Left colon (tissue), 2 donors: ENCODE measurements at places on chromosomes 12 and 14. TPM values are rescaled to one million over a fixed set of nuclear protein-coding genes. Genes with fewer than 3 reads are reported as not detected.

DNA sequence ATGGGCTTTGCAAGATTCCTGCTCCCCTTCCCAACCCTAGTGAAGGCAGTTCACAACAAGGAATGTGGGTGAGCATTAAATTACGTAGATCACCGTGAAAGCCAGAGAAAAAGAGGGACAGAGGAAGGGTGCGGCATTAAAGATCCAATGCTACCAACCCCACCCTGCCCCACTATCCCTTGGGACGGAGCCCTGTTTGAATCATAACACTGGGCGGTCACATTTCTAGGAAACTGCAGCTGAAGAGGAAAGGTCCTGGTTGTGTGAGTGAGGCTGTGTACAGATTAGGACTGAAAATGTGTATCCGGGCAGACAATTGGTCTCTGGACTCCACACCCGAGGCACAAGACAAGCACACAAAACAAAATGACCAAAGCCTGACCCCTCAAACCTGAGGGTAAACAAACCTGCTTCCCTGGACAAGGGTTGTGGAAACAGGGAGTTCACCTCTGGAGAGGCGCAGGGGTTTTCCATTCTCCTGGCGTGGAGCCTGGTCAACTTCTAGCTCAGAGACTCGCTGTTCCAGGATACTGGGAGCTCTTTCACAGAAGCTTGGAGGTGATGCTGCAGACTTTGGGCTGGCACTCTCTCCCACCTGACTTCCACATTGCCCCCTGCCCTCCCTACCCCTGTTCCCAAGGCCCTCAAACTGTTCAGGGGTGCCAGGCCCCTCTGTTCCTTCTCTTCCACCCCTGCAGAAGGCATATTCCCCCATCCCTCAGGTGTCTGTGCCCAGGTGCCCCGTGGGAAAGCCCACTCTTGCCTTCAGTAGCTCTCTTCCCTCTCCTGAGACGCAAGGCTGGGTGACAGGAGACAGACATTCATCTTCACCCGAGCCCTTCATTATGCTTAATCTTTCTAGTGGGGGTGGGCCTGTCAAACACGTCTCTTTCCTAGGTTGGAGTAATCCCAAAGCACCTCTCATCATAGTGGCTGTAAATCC, 16.5 kb downstream of the NINJ2 start:
- DNase-seq, result no peak

DNA sequence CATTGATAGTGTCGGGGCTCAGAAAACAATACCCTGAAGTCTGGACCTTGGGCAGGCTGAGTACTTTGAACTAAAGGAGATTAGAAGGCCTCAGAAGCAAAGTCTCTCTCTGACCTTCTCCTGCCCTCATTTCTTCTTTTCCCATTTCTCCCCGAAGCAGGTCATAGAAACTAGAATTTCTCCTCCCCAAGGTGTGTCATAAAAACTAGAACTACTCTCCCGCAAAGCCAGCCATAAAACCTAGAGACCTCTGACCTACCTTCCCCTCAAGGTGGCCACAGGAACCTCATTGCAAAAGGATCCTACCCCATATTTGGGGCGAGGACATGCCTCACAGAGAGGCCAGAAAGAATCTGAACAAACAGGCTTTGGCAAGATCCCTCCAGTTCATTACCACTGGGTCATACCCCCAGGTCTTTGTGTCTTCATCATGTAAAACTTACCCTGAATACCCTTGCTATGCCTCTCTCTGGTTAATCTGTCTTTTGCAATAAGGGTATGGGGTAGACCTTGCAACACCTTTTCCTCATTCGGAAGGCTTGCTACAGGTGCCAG, 64.7 kb upstream of the ZFP36L1 start:
- no peak for DNase-seq

DNA sequence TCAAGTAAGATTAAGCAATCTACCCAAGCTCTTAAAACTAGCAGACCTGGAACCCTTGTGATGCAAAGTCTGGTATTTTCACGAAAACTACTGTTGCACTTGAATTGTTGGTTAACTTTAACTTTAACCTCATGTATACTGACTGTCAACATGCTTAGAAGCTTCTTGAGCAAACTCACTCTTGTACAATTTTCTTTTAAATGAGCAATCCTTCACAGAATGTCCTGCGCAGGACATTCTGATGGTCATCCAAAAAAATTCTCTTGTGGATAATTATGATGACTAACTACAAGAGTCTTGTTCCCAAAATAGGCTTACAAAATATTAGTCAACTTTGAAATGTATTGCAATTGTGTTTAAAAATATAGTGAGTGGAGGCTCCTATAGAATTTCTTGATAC, 54.0 kb upstream of the PDE3A start:
- DNase-seq, result no peak

DNA sequence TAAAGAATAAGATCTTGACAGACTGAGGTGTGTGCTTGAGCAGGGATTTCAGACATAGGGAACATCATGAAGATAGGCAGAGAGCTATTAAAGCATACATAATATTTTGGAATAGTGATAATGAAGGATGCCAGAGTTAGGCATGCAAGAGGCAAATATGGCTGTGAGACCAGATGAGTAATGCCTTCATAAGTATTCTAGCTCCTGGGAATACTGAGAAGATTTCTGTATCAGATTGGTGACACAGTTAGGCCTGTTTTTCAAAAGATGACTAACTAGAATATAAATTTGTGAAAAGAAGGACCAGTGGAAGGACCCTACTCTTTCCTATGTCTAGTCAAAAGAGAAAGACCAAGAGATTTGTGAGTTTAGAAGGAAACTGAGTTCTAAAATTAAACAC, 108.8 kb downstream of the TXNDC16 start:
- DNase-seq, result no peak

DNA sequence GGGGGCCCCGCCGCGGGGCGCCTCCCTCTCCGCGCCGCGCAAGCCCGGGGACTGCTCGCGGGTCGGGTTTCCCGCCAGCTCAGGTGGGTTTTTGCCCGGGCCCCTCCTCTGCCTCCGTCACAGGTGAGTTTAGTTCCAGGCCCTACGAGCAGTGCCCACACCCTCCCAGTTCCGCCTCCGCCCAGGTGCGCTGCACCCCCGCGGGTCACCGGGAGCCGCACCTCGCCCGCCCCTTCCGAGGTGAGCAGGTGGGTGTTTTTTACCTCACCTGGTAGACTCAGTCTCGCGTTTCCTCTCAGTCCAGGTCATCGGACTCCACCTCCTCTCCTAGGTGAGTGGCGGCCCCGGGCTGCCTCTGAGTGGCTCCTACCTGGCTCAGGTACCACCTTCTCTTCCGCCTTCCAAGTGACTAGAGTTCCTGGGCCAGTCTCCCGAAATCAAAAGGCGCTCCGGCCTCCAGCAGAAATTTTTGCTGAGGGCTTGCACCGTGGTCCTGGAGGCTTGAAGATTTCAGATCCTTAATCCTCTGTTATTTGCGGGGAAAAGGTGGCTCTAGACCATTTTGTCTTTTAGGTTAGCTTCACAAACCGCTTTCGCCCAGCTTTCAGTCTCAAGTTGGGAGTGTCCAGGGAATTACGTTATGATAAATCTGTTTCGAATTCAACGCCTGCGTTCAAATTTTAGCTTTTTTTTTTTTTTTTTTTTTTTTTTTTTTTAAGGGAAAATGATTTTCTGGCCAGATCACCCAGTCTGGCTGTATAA, at the start of gene TMEM30B:
TMEM30B (minus strand) TSS at position 153 of the 762 bp plus-strand sequence. CDS start 191 bp downstream, outside the sequence.
- DNase-seq, result peak; percentile 89

GRCh38 chr12:29769162-29769858, 14.4 kb downstream of the TMTC1 start:
- DNase-seq, result no peak

The SIX4 gene
- 0.09 TPM for total RNA-seq

GRCh38 chr14:24761141-24761540, 127.2 kb upstream of the GZMB start:
- no peak for DNase-seq

- no peak for DNase-seq
Observed at GRCh38 chr12:105335856-105336255, 5.4 kb downstream of the C12orf75 start.

- DNase-seq, result no peak
Observed at GRCh38 chr12:64560396-64561301, 49.6 kb upstream of the RASSF3 start.

- DNase-seq, result no peak
Observed at GRCh38 chr14:83473416-83474235, 1940.0 kb upstream of the SEL1L start.

DNA sequence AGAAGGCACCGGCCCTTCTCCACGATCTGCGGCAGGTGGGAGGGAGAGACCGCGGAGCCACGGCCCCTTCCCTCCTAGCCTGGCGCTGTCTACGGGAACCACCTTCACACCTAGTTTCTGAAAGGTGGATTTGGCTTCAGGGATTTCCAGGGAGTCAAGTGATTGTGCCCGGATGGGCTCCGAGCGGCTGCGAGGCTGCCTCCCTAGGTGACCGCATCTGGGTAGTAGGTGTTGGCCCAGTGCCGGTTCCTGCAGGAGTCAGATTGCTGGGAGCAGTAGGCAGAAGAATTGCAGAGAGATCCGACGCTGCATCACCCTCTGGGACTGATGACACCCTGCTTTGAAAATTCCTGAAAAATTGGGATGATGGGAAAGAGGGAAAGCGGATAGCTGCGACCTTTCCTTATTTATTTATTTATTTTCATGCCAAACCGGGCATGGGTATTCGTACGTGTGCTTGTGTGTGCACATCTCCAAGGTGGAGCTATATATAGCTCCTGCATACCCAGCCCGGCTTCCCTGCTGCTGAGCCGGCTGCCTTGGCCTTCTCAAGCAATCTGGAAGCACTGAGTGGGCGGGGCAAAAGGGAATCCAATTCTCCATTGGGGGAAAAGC, 1.1 kb downstream of the CNTN1 start:
- DNase-seq, result no peak

DNA sequence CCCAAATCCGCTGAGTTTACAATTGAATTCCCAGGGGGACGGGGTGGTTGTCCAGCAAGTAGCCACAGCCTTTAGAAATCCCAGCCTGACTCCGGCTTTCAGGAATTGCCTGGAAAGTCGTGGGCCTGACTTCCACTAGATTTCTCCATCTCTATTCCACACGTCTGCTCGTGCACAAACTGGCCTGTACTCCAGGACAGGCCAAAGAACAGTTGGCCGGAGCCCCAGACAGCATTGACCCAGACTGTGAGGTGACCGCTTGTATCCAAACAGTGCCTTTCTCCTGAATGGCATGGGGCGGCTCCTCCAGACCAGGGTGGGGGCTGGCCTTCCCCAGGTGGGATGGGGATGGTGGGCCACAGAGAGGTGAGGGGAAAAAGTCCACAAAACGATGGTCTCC, 62.2 kb downstream of the KDM2B start:
- DNase-seq, result no peak

The KRT6C gene
- not detected for total RNA-seq

DNA sequence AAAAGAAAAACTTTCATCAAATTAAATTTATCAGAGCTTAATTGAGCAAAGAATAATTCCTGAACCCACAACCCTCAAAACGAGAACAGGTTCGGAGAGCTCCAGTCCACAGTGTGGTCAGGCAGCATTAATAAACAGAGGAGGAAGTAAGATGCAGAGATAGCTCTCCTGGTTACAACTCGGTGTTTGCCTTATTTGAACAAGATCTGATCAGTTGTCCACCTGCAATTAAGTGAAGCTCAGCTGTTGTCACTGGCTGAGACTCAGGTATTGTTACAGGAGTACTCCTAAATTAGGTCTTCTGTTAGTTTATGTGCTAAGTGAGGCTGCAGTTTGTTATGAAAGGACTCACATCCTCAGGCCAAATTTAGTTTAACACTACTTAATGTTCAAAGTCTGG, 451.4 kb upstream of the PDE3A start:
- no peak for DNase-seq

The BDKRB2 gene
- 14.2 TPM for total RNA-seq

DNA sequence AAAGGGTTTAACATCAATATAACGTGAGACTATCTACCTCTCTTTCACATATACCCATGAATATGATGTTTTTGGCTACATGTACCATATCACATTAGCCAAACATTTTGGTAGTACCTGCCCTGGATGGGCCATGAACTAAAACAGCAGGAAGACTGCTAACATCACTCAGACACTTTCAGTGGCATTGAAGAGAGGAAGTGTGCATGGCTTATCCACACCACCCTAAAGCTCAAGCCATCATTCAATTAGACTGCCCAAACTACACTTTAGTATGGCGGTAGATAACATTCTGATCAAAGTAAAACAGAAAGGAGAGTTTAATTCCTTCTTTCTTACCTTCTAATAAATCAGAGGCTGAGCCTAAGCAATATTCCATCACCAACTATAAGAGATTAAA, 103.0 kb downstream of the PEBP1 start:
- DNase-seq, result no peak

DNA sequence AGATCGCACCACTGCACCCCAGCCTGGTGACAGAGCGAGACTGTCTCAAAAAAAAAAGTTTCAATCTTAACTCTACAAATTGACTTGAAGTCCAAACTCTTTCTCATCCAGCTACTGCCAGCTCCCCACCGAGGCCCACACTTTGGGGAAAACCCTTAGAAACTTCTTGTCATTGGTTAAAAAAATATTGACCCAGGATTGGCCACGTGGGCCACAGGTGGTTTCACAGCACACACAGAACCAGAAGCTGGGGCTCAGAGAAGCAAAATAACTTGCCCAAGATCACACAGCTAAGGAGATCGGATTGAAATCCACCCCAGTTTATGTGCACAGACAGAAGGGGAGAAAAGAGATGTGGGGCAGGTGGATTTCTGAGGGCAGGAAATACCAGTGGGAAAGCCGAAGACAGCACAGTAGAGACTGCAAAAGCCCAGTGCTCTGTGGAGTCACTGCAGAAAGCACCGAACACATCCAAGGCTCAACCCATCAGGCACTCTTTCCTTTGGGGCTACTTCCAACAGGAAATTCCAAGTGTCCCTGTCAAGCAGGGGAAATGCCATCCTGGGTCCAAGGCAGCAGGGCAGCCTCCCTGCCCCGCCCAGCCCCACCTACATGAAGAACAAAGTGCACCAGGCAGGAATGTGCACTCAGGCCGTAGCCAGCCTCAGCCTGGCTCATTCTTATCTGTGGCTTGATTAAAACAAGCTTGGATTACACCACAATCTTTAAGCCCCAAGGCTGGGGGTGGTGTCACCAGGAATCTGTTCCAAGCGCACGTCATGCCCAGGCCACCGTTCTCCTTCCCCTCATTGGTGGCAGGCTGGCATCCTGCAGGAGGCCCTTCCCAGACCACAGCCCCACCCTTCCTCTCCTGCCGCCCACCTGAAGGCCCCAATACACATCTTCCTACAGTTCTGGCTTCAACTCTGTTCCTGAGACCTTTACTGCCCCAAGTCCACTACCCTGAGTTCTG, 72.5 kb downstream of the ITPK1 start:
- DNase-seq, result peak; percentile 87
